ENCODE measurements at places on chromosomes 2 and 18.

DNA sequence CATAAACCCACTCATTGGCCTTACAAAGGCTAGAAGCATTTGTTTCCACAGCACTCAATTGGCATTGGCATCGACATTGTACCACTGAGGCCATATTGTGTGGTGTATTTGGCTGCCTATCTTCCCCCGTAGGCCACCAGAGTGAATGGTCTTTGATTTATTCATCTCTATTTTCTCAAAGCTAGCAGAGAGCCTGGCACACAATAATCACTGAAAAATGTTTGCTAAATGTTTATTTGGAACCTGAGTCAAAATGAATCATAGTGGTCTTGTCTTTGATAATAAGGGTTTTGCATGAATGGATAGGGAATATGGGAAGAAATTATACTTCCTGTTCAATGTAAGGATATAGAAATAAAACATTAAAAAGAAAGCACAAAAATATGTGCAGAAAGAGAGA is 107.3 kb upstream of the SLC8A1 start:
- DNase-seq: no peak

DNA sequence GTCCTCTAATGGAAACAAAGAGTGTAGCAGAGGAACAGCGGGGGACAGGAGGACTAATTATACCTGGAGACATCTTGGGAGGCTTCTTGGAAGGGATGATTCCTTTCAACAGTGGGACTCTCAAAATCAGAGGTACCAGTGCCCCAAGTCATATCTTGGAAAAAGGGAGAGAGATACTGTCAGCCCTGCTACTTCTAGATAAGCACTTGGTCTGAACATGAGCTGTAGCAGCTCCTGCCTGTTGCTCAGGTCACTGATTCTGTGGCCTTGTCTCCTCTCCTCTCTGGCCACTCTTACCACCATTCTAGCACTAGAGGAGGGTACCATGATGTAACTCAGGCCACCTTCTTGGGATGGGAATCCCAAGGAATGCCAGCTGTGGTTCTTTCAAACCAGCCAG is 54.5 kb downstream of the MFSD6 start:
- no peak for DNase-seq

- DNase-seq: no peak
Observed at GRCh38 chr2:212530991-212531390, 7.6 kb downstream of the ERBB4 start.

GRCh38 chr2:197265924-197266323 is 44.7 kb downstream of the ANKRD44 start:
- no peak for DNase-seq

- no peak for DNase-seq
Observed at GRCh38 chr18:52334896-52335295, 5.1 kb upstream of the DCC start.

- no peak for DNase-seq
Observed at GRCh38 chr2:205878999-205879762, 196.9 kb downstream of the NRP2 start.

- DNase-seq: no peak
Observed at GRCh38 chr2:150191349-150191748, 296.1 kb downstream of the RND3 start.

- no peak for DNase-seq
Observed at GRCh38 chr2:26011990-26012856, 21.7 kb upstream of the RAB10 start.

DNA sequence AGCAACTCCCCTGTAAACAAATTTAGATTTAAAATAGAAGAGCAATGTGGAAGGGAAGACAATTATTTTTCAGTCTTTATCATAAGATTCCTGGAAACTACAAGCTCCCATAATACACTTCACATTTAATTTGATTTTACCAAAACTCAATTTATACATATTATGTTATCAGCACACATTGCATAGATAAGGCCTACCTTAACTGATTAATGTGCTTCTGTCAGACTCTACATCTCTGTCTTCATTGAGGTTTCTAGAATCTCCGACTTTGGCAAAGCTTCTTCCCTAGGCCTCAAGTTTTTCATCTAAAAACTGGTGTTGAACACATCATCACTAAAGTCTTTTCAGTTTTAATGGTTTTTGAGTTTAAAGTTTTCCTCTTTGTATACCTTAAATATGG is 366.1 kb downstream of the CLIP4 start:
- DNase-seq: no peak

GRCh38 chr2:37376421-37377186 is 32.2 kb downstream of the QPCT start:
- DNase-seq: no peak

DNA sequence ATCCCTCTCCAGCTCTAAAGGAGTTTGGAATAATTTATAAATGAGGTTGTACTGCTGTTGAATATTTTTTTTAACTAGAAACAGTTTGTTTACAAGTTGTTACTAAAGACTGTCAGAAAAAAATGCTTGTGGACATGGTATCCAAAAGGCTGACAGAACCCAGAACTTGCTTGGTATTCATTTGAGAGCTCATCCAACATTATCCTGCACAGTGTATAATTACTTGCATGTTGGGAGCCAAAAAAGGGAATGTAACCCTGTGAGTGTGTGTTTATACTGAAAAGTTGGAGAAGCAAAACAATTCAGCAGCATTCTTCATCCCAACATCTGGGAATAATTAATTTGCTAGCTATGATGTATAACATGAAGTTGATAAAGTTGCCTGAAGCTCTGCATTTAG is 42.1 kb upstream of the EHBP1 start:
- DNase-seq: no peak

GRCh38 chr2:118048401-118048800 is 34.5 kb upstream of the CCDC93 start:
- no peak for DNase-seq

DNA sequence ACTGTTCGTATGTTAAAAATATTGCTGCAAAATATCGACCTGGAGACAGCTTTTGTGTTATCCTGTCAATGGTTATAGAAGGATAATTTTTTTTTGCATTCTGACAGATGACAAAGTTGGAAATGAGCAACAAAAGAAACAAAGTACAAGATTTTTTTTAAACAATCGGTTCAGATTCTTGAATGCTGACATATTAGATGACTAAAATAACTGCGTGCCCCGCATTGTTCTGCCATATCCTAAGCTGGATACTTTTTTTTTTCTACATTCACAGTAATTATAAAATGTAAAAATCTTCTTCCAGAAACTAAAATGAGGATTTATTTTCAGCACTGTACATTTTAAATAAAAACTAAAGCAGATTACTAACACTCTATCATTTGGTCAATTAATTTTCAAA is 67.1 kb downstream of the ABCG8 start:
- DNase-seq: no peak

DNA sequence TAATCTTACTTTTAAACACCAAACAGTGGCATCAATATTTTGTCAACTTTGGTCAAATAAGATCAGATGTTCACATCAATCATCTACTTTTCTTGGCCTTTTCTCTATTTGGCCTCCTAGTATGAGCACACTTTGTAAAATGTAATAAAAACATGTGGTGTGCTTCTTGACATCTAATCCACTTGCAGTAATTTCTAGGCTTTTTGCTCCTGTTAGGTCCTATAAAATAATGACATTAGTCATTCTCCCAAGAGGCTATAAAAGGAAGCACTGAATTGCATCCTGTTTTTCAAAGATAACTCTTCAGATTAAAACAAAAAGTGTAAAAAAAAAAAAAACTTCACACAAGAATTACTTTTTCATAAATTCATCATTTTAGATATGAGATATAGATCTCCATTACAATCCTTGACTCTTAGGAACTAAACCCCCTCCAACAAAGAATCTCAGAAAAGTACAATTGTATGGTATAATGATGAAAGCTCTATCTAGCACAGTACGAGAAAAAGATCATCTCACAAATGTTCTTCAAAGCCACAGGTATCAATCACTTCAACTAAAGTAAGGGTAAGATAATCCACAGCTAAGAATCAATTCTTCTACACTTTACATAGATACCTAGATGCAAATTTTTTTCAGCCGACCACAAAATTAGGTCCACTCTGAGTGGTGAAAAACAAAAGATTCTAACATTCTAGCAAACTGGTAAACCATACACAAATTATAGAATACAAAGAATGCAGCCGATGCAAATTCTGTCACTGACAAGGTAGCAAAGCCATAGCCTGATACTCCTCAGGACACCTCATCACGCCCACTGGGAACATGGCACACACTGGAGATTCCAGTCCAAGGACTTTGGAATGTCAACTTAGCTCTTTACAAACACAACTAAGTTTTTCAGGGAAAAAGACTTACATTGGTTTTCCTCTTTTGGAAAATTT is 2.7 kb downstream of the BCL2 start:
- DNase-seq: no peak

DNA sequence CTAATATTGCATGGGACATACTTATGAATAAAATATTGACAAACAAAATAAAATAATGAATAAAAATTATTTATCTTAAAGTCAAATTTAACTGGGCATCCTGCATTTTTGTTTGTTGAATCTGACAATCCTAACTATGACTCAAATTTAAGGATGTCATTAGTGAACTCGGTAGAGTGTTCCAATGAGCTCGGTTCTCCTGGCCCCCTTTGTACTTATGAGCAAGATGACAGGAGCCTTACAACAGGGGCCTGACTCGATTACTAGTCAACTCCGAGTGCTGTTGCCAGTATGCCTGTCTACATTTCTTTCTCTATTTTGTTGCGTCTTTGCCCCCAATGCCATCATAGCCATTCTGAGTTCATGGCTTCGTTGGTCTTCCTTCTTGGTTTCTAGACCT is 40.3 kb downstream of the HRH4 start:
- no peak for DNase-seq

GRCh38 chr18:6294148-6294784 is 120.4 kb downstream of the L3MBTL4 start:
- no peak for DNase-seq

- peak; percentile 81 for DNase-seq
Observed at GRCh38 chr18:50099725-50100407, 95.1 kb downstream of the MYO5B start.

DNA sequence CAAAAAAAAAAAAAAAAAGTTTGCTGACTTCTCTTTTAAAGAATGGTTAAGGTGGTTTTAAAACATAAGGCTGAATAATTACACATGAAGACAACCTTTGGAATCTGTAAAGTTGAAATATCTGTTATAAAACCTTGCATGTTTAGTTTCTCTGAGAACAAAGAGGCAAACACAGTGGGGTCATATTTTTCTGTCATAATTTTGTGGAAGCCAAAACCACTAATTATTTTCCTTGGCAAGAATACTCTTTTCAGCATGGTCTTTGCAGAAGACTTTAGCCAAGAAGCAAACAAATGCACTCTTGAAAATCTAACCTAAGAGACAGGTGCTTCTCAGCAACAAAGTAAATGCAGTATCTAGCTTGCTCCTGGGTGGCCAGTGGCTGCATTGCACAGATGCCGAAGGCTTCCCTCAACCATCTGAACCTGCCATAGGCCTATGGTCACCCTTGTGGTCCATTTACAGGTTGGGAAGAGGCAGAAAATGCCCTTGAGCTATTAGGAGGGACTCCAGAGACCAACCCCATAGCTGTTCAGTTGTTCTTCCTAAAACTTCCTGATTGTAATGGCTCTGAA is 44.8 kb downstream of the ZAP70 start:
- no peak for DNase-seq

DNA sequence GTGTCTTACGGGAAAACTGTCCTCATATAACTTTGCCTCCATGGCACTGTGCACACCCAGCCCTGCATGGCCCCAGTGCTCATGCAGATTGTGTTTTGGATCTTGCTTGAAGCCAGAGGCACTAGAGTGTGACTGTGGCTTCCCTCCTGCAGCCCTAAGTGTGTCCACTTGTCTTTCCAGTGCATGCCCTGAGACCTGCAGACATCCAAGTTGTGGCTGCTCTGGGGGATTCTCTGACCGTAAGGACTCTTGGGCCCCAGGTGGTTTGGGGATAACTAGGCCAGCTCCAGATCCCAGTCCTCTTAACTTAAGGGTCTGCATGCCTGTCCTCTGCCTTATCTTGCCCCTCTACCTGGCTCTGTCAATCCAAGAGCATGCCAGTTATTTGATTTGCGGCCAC is 96.6 kb downstream of the PLB1 start:
- DNase-seq: no peak

DNA sequence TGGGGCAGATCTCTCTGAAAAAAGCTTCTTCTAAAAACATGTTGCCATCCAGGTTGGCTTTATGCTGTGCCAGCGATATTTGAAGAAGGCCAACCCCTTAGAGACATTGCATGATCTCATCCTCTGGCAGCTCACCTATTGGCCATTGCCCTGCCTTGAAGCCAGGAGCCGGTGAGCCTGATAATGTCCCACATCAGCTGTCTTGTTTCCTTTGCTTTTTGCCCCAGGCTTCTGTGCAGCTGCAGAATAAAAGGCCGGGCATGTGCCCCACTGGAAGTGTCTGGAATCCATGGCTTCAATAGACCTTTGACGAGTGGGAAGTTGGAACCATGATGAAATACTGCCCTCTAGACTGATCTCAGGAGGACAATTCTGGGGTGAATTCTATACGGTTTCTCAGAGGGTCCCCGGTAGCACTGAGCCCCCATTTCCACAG is 523.5 kb upstream of the ZEB2 start:
- DNase-seq: no peak

DNA sequence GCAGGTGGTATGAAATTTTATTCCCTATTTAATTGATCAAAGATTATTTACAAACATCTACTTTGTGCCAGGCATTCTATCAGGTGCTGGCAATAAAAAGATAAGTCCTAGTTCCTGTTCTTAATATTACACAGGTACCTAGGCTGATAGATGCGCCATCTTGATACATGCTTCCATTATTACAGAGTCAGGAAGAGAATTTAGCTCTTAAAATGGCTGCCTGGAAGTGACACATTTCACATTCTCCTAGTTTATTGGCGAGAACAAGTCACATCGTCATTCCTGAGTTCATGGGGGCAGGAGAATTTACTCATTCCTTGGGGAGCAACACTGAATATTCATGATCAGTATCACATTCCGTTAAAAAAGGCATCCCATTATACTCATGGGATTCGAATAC is 1.1 kb upstream of the DARS1 start:
- DNase-seq: no peak

- peak; percentile 17 for DNase-seq
Observed at GRCh38 chr2:138707392-138708074, 72.7 kb downstream of the NXPH2 start.

- DNase-seq: no peak
Observed at GRCh38 chr2:98463551-98463971, 18.9 kb downstream of the INPP4A start.

- DNase-seq: no peak
Observed at GRCh38 chr2:224918626-224919471, 123.4 kb downstream of the DOCK10 start.

GRCh38 chr2:163675388-163675787 is 60.4 kb downstream of the FIGN start:
- no peak for DNase-seq
